ENCODE measurements at places on chromosomes 5 and 9.

DNA sequence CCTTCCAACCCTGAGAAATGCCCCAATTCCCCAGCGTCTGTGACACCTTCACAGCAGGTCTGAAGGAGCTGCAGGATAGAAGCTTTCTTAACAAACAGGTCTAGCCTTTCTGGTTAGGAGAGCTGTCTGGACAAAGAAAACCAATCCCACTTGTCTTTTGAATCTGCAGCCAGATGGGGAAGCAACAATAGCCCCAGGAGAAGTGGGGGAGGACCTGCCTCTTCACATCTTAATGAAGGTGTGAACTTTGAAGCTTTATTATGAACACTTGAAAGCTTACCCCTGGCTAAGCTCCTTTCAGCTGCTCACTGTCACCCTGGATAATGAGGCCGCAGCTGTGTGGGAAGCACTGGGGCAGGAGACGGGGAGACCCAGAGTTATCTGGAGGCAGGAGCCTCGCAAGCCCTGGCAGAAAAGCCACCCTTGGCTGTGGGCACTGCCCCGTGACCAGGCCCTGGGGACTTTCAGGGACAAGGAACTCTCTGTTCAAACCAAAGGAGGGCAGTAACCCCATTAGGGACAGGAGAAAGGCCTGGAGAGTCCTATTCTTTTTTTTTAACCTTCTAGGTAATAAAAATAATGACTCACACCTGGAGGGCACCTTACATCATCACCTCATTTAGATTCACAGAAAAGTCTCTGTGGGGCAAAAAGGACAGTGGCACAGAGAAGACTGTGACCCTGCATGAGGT, 151.8 kb upstream of the RAD23B start:
- no peak for ATAC-seq

DNA sequence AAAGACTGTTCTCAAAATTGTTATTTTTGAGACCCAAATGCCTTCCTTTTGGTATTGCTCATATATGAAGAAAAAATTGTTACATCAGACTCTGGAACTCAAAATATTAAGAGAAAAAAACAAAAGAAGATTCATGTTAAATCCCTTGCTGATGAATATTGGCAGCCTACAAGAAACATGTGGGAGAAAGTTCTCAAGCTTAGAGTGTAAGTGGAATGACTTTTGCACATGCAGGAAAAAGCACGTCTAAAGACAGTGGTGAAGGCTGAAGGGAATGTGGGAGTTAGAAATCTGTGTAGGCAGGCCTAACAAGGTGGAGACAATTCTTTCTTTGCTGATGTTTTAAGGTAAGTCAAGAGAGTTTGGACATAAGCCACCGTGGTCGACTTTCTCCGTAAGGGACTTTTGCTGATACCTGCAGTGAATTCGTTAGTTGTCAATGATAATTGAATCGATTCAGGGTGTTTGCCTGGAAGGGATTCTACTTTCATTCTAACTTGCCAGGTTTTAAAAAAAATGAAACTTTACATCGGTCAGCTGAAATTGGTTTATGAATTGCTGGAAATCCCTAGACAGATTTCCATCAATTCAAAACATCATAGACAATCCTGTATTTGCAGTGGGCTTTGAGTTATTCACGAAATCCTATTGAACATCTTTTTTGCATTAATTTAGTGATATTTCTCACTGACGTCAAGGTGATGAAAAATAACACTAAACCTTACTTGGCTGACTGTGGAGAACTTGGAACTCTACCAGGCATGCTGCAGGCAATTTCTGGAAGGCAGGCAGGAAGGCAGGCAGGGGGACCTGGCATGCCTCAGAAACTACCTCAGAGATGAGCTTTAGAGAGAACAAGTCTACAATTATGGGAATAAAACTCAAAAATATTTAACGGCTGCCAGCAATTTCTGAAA, 359.1 kb upstream of the ADAMTSL1 start:
- no peak for ATAC-seq

- no peak for ATAC-seq
Measured at GRCh38 chr5:148831590-148832565, 5.5 kb downstream of the ADRB2 start.

DNA sequence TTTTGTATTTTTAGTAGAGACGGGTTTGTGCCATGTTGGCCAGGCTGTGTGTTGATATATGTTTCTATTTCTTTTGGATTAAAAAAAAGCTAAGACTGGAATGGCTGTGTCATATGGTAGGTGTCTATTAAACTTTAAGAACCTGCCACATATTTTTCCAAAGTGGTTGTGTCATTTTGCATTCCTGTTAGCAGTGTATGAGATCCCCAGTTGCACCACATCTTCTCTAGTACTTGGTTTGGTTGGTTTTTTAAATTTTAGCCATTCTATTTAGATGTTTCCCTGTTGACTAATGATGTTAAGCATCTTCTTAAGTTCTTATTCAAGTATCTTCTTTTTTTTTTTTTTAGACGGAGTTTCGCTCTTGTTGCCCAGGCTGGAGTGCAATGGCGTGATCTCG, 36.2 kb upstream of the MEGF9 start:
- no peak for ATAC-seq

GRCh38 chr5:154038261-154038706, 426 bp downstream of the FAM114A2 start:
- peak; percentile 50 for ATAC-seq

DNA sequence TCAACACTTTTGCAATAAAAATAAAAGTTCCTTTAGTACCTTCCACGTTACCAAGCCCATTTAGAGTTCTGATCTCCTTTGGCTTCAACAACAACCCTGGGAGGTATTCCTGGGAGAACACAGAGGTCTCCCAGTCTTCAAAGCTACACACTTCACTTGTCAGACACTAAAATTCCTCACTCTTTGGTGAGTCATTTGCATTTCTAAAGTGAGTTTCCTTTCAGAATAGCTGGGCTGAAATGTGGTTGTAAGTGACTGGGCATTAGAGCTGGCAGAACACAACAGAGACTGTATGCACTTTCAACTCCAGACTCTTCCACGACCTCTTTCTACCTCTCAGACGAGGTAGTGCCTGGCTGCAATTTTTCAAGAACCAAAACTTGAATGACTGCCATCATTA, 11.5 kb upstream of the F2RL1 start:
- ATAC-seq: no peak

GRCh38 chr5:167888393-167888792, 403.1 kb upstream of the WWC1 start:
- no peak for ATAC-seq

DNA sequence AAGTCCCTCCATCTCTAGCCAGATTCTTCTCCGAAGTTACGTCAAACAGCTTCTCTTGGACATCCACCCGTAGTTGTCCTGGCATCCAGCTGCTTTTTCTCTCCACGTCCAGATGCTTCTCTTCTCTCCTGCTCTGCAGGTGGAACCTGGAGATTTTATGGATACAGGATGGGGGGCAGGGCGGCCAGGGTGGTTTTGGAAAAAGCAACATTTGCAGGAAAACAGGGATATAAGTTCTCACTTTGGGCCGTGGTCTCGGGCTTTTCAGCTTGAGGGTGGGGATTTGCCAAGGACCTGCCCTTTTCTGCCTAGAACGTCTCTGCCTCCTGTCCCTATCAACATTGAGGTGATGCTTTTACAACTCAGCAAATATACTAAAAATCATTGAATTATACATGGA, 1941.6 kb upstream of the C9orf72 start:
- no peak for ATAC-seq

GRCh38 chr5:155307229-155307628, 293.7 kb downstream of the KIF4B start:
- no peak for ATAC-seq

DNA sequence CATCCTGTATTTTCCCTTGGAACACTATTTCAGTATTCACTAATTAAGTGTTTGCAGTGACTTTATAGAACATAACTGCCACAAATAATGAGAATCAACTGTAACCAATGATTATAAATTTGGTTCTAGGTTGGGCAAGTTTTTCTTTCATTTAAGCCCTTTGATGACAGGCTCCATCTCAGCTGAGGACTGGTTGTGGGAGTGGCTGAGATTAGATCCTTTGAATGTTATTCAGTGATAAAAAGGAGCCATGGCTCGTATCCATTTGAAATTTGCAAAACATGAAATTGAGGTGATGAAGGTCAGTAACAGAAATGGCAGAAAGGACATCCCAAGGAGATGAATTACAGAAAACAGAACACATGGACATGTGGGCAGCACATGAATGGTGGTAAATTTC, 138.1 kb upstream of the PCA3 start:
- ATAC-seq: no peak

Measured in activated CD4-positive, CD25-positive, alpha-beta regulatory T cell treated with anti-CD3 and anti-CD28 coated beads, Interleukin-2, amount 50 U/mL, for 24 hours (primary cell).